Stimulated activated CD4-positive, alpha-beta T cell treated with anti-CD3 and anti-CD28 coated beads, TNF-alpha, amount 100 ng/mL, for 1 hour (primary cell): ENCODE measurements at places on chromosomes 1 and 21.

DNA sequence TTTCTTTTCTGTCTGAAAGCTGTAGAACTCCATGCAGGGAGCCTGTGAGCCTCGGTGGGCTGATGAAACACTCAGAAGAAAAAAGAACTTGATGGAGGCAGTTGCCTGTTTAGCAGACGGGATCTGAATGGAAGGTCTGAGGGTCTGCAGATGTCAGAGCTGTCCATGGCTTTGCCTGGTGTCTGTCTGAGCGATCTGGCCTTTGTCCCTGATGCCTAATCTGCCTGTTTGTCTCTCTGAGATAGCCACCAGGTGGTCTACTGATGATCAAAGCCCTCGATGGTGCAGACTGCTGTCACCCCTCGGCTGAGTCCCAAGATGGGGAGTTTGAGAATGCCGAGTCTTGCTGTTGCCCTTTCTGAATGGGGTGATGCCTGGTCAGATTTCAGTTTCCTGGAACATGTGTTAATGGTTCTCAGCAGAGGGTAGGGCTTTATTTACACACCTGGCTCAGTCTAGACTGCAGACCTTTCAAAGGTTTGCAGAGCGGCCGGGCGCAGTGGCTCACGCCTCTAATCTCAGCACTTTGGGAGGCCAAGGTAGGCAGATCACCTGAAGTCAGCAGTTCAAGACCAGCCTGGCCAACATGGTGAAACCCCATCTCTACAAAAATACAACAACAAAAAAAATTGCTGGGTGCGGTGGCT lies 90.4 kb downstream of the KIF26B start:
- DNase-seq, result no peak

DNA sequence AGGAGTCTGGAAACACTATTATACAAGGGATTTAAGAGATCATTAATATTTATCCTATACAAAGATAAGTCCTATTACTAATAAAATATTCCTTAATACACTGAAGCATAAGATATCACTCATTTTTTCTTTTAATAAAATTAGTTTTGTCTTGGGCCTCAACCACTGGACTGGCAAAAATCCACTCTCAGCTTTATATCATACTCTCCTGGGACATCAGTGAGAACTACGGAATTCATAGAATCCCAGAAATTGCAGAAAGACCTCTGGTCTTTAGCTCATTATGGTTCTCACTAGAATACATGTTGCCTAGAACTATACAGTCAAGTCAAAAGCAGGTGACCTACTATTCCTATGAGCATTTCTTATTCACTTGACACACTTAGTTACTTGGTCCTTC lies 285.0 kb downstream of the LRRC40 start:
- no peak for DNase-seq

DNA sequence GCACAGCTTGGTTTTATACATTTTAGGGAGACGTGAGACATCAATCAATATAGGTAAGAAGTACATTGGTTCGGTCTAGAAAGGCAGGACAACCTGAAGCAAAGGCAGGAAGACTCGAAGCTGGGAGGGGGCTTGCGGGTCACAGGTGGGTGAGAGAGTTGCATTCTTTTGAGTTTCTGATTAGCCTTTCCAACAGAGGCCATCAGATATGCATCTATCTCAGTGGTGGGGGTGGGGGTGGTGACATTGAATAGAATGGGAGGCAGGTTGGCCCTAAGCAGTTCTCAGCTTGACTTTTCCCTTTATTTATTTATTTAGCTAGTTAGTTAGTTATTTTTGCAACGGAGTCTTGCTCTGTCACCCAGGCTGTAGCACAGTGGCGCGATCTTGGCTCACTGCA lies 85.6 kb downstream of the WDR4 start:
- DNase-seq, result no peak

DNA sequence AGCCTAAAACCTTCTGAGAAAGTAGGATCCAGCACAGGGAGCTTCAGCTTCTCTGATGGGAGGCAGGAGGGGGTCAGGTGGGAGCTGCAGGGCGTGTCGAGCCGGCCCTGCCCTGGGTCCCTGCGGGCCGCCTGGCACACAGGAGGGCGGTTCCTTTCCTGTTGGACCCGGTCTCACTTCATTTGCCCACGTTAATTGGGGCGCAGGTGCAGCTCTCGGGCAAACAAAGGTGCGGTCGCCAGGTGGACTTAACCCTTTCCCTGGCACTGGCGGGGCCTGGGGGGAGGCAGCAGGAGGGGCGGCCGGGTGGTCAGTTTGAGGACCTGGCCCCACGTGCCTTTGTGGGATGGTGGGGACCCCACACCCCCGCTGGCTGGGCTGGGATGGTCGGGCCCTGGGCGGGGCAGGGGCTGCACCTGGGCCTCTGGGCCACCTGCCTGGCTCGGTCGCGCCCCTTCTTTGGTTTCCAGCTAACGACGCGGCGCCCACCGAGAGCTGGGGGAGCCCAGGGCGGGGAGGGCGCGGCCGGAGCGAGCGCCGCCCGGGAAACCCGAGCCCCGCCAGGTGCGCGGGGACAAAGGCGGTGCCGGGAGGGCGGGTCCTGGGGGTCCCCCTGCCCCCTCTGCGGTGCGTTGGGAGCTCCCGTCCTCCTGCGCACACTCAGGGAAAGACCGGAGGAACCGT lies 20.8 kb upstream of the C1orf159 start:
- no peak for DNase-seq

GRCh38 chr1:210726621-210727020 lies 397.9 kb downstream of the HHAT start:
- no peak for DNase-seq

- DNase-seq, result no peak
Measured at GRCh38 chr1:16248603-16249516, 11.9 kb upstream of the CPLANE2 start.

DNA sequence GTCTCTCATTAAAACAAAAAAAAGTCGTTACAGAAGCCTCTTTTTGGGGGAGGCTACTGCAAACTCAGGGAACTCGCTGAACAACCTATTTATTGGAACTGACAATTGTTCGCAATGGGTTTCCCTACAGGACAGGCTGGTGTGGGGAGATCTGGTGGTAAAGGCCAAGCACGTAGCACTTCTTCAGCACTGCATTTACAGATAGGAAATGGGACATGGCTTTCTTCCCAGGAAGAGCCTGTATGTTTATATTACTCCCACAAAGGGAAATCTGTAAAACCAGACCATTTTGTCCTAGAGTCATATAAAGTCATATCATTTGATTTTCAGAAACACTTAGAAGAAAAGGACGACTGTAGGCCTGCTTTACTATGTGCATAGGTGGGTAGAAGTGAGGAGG lies 38.8 kb upstream of the TBX15 start:
- no peak for DNase-seq

DNA sequence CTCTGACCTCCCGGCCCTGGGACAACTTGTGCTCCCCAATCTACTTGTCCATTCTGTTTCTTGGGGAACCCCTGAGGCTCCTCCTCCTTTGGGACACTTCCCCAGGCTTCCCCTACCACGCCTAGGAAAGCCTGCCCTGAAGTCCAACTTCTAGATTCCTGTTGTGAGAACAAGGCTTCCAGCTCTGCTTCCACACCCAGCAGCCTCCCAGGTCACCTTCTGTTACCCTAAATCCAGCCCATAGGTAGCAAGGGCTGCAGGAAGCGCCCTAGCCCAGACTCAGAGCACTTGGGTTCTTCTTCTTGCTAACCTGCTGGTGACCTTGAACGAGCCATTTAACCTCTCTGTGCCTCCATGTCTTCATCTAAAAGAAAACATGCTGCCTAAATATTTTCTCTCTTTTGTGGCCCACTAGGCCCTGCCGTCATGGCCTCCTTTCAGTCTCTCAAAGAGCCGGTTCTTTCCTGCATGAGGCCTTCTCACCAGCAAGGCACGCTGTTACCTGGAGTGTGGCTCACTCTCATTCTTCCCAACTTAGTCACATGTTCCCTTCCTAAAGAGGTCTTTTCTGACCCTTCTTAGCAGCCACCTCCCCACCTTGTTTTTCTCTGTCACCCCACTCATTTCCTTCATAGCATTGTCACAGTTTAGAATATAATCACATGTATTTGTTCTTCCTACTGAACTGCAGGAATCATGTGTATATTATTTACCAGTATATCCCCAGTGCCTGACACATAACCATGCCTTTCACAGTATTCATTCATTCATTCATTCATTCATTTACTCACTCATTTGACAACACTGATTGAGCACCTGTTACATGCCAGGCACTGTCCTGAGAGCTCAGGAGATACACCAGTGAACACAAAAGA lies 1.4 kb downstream of the CAPN2 start:
- no peak for DNase-seq

- DNase-seq, result no peak
Measured at GRCh38 chr1:12143631-12144155, 23.1 kb upstream of the TNFRSF1B start.

GRCh38 chr1:32239337-32239736 lies 7.7 kb upstream of the FAM167B start:
- DNase-seq, result no peak

DNA sequence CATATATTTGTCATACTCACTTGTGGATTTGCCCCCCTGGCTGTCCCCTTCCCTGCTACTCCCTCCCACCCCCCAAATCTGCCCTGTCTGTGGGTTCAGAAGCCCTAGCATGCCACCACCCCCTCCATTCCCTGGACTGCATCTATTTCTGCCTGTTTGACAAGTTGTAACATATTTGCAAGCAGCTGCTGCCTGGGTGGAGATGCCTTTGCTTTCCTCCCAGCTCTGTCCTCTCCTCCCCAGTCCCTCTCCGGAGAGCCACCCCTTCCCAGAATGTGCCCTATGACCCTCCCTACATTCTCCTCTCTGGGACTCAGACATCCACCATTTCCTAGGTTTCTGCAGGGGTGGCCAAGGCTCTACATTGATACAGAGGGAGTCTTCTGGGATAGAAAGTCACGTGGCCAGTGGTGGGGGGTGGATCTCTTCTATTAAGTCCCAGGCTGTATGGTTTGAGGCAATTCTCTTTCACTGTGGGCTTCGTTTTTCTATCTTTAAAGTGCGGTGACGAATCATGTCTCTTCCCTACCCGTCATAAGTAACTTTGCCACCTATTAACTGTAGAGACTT lies 6.0 kb upstream of the MYOG start:
- no peak for DNase-seq

GRCh38 chr1:204726478-204726877 lies 40.9 kb upstream of the LRRN2 start:
- DNase-seq, result no peak

- DNase-seq, result no peak
Measured at GRCh38 chr1:84164161-84164560, 20.1 kb downstream of the PRKACB start.

- no peak for DNase-seq
Measured at GRCh38 chr1:209389258-209389657, 194.3 kb upstream of the CAMK1G start.

DNA sequence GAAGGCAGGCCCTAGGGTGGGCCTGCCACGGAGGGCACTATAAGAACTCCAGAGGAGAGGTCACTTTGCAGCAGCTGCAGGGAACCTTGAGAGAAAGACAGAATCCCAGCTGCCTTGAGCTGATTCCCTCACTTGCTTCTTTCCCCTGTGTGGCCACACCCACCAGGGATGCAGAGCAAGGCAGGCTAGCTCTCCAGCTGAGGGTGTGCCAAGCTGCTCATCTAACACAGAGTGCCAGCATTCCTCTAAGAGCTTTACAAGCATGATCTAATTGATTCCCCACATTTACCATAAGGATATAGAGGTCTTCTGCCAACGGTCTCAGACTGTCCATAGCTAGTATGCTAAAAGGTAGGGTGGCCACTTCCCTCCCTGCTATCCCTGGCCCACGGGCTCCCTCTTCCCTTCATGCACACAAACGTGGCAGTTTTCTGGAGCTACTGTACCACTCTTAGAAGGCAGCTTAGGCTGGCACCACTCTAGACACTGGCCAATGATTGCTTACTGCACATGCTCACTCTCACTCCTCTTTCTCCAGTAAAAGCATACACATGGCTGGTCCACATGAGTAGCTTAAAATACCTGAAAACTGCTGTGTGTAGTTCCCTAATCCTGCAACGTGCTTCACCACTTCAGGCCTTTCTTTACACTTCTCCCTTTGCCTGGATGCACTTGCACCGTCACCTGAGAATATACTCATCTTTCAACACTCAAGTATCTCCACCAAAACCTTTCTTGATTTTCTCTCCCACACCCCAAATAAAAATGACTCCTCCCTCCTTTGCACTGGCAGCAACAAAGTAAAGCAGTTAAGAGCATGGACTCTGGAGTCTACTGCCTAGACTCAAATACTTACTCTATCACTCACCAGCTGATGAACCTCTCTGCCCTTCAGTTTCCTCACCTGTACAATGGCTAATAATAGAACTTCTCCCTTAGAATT lies 57.7 kb downstream of the DMAP1 start:
- no peak for DNase-seq

DNA sequence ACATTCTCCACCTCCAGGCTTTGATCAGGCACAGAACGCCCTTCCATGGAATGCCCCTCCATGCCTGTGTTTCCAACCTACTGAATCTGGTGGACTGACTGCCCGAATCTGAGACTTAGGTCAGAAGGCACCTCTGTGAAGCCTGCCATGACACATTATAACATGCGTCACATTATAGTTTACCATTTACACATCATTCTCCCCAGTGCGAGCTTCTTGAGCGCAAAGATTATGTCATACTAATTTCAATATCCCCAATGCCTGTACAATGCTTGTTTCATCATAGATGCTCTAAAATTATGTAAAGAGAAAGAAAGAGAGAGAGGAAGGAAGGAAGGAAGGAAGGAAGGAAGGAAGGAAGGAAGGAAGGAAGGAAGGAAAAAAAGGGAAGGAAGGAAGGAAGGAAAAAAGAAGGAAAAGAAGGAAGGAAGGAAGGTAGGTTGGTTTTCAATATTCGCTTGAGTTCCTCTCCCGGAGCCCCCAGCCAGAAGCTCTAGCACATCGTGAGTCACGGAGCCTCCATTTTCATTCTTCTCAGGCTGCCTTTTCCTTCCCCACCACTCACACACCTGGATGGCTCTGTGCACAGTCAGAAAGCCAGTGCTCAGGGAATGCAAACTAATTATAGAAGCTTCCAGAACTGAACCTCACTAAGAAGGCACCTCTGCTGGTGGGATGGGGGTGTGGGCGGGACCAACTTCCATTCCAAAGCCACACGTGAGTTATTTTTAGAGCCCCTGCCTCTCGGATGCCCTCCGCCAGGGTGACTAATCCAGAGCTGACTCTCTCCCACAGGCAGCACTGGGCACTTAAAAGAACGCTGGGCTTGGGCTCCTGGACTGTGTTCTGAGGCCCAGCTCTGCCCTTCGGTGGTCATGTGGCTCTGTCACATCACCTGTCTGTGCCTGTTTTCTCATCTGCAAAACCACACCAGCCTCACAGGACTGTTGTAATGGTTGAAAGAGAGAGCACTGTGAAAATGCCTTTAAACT lies 27.4 kb downstream of the LAMB3 start:
- no peak for DNase-seq

- DNase-seq, result no peak
Measured at GRCh38 chr1:76583875-76584477, 283.3 kb upstream of the ST6GALNAC5 start.

DNA sequence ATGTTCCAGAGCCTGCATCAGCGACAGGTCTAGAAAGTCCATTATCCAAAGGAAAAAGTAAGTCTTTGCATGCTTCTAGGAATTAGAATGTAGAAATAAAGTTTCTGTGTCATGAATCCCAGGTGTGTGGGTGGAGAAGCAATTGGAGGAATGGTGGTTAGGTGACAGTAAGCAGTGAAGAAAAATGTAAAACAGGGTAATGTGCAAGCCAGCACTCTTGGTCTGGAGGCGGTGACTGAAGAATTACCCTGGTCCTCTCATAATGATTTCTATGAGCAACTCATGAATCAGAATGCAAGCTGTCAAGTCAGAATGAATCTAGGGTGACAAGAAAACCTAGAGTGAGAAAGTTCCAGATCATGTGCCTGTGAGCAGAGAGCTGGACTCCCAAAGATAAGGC lies 33.6 kb downstream of the PLPPR4 start:
- no peak for DNase-seq

- DNase-seq, result no peak
Measured at GRCh38 chr1:164569866-164570265, 10.9 kb downstream of the PBX1 start.

GRCh38 chr21:31111093-31111492 lies 72.8 kb upstream of the KRTAP19-8 start:
- DNase-seq, result no peak
